Upper lobe of right lung (tissue), 1 donor: ENCODE measurements at places on chromosomes 2 and 18.

DNA sequence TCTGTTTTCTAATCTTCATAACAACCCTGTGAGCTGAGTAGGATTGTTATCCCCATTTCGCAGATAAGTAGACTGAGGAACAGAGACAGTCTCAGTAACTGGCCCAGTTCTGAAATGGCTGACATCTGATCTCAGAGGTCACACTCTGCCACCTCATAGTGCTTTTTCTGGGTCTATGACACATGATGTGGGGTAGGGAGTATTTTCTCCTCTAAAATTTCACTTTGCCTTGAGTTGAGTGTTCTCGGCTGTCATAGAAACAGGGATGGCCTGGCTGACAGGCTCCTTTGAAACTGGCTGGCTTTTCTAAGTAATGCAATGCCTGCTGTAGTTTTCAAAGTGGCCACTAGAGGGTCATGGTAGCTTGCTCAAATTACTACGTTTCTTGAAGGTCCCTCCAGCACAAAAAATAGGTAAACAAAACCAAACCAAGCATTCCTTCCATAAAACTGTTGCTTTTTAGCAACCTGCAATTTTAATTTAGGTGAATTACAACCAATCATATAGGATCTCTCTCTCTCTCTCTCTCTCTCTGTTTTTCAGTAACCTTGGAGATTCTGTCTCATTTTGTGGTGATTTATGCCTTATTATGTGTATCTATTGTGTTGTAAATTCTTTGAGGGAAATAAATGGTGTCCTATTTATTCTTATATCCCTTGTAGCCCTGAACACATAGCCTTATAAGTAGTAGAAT, 84.2 kb upstream of the TTN start:
- DNase-seq, result no peak

DNA sequence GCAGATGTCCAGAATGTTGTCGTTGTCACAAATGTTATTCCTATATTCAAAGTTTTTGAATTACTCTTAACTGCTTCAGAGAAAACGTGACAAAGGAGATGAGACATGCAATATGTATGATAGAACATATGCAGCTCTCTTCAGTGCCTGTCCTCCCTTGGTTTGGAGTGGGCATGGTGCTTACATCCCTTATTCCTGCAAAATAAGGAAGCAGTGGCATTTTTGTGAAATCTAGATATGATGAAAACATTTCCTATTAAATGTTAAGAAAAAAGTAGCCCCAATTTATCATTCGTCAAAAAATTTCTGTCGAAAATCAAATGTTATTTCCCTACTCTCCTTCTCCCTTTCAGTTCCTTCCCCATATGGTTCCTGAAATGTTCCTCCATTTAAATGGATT, 457.5 kb upstream of the FANCL start:
- DNase-seq, result no peak

- DNase-seq, result no peak
Measured at GRCh38 chr2:214328941-214329340, 81.9 kb upstream of the VWC2L start.

DNA sequence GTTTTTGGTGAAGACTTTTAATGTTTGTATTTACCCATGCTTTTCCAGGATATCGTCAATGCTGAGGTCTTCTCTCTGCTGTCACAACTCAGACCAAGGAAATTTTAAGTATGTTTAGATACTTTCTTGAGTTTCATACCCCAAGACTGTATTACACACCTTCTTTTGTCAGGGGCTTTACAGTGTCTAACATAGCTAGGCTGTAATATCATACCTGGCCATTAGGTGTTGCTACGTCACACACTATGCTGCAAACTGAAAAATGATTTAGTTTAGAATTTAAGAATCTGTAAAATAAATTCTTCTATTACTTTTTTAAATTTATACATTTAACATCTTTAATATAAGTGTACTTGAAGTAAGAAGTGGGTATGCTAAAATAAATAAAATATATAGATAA, 358.4 kb upstream of the NRP2 start:
- DNase-seq, result no peak

DNA sequence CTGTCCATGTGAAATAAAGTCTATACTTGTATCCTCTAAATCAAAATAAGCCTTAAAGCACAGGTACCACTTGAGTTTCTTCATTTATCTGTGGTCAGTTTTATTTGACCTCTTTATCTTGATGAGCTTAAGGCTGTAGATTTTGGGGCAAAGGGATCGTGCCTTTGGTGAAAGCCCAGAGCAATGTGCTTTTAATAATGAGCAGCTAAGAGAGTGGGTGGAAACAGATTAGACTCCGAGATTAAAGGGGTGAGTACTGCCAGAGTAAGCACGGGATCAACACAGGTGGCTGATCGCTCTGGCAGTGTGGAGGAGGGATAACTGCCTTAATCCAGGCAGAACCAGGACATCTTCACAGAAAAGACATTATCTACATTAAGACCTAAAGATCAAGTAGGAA, 280.4 kb downstream of the TDRD15 start:
- DNase-seq, result no peak

DNA sequence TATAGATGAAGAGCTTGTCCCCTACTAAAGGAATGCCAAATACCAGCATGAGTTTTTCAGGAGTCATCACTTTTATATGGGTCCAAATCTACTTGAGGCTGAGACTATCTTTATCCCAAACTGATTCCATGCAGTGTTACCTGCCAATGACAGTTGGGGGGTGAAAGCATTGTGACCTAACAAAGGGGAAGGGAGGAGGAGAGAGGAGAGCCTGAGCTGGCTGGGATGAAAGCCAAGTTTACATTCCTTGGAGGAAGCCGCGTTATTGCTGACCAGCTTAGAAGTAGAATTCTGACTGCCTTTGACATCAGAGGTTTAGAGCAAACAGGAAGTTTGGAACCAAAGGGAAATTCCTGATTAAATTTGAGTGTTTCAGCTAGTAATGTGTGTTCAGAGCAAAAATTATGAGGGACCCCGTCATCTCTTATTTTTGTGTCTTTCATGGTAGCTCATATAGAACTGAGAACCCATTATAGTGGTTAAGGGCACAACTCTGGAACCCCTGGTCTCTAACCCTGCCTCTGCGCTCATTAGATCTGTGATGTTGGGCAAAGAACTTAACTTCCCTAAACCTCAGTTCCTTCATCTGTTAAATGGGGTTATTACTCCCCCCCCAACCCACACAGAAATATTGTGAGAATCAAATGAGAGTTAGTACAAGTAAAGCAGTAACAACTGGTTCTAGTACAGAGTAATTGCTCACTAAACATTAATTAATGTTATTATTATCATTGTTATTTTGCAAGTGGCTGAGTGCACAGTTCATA, 199.3 kb upstream of the EPAS1 start:
- DNase-seq, result no peak

DNA sequence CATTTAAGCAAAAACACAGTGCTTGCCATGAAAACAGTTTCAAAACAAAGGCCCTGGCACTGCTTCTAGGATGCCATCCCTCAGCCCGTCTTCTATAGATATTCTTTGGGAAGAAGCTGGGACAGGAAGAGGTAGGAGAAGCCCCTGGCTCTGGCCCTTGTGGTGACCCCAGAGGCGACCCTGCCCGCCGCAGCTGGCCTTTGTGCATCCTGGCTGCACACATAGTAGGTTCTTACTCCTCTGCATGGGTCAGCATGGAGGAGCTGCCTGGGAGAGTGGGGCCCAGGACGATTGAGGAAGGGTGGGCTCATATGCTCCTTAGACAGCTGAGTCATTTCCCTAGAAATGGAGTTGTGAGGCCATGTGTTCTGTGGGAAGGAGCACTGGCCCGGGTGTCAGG, 44.4 kb upstream of the OTOF start:
- DNase-seq, result peak; percentile 21

GRCh38 chr2:170862286-170862902, 45.7 kb downstream of the GAD1 start:
- no peak for DNase-seq

DNA sequence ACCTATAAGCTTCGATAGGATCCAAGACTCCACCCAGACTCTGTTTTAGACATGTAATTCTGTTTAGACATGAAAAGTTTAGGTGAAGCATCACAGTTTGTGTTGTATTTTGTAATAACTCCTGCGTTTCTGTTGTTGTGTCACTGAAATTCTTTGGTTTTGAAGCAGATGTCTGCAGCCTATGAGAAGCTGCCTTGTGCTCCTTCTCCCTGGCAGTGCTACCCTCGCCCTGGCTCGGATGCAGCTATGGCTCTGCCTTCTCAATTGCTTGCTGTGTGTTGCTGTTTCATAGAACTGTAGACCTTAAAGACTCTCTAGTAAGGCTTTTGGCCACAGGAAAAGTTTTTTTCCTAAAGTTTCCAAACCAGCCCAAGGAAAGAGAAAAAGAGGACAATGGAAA, 40.2 kb upstream of the ZNF638 start:
- no peak for DNase-seq

DNA sequence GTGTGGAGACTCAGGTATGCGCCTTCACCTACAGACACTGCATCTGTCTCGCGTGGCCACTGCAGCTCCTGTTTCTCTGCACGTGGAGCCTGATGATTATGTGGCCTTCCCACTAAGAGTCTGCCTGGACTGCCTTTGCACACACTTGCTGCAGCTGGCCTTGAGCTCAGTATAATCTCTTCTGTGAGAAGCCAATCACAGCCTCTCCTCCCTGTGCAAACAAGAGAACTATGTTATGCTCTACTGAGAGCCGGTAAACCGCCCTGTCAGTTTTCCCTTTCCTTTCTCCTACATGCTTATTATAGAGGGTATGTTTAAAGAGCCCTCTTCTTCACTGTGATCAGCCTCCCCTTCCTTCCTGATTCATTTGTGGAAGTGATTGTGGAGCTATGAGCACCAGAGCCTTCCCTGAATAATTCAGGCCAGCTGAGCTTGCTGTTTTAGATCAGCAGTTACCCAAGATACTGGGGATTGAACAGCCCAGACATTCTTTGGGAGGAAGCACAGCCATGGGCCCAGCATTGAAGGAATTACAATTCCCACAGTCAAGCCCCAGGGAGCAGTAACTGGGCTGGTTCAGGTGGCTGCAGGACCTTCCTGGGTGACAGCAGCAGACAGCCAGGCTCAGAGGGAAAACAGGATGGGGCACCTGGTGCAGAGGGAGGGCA, 3.7 kb upstream of the TGFA start:
- DNase-seq, result no peak

DNA sequence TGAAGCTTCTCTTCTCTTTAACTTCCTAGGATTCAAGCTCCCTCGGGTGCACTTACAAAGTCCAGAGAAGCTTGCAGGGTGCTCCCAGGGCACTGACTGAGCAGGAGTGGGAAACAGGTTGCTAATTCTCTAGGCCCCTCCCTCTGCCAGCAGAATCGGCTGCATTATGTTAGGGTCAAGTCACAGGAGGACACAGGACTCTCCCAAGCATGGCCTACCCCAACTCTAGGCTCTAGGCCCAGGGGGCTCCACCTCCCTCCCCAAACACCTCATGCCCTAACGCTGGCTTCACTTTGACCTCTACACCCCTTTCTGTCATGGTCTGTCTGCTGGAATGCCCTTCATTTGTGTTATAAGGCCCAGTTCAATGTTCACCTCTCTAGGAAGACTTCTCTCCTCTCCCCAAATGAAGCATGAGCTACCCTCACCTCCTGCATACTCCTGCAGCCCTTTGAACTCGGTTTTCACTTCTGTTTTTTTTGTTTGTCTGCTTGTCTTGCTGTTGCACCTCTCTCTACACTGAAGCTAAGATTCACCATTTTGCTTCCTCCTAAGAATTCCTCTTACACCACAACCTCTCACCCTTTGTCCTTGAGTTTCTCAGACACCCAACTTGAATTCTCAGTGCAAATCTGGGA, 521.8 kb upstream of the ID2 start:
- no peak for DNase-seq

- DNase-seq, result no peak
Measured at GRCh38 chr18:51506811-51507210, 309.3 kb upstream of the MEX3C start.

DNA sequence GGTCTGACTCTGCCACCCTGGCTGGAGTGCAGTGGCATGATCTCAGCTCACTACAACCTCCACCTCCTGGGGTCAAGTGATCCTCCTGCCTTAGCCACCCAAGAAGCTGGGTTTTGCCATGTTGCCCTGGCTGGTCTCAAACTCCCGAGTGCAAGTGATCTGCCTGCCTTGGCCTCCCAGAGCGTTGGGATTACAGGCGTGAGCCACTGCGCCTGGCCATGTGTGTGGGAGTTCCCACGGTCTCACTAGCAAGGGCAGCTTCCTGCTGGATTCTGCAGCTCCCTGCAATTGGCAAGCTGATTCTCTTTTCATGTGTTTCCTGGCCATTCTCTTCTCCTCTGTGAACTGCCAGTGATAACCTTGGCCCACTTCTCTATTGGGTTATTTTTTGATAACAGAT, 84.0 kb downstream of the USP40 start:
- DNase-seq, result peak; percentile 64

DNA sequence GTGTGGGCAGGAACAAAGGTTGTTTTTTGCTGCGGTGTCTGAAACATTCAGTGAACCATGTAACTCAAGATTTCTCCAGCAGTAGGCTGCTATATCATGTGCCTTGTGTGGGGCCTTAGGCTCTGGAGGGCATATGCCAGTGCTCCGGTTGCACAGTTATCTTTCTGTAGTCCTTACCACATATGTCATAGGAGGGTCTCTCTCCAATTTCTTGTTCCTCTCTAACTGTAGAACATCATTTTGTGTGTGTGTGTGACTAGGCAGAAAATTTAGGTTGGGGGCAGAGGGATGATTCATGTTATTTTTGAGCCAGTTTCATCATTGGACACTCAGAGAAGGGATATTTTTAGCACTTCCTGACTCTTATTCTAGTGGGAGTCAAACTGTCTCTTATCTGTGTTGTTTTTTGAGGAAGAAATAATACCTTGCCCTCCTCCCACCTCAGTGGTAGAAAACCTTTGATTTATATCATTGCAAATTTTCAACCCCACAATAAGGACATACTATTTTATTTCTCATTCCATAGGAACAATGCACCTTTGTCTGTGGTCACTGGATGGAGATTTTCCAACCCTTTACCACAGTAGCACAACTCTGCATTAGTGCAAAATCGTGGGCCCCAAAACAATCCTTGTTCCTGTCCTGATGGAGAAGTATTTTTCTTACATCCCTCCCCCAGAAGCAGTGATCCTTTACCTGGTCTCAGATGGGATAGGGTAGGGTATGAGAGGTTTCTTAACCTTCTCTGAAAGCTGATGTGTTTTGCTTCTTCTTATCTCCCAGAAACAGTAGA, 113.9 kb downstream of the CCDC74A start:
- no peak for DNase-seq

- no peak for DNase-seq
Measured at GRCh38 chr2:27854229-27854862, 35.8 kb downstream of the RBKS start.

GRCh38 chr2:118222273-118222594, 134.0 kb downstream of the INSIG2 start:
- DNase-seq, result no peak

GRCh38 chr2:121969166-121969565, 213.7 kb downstream of the TSN start:
- no peak for DNase-seq

- DNase-seq, result no peak
Measured at GRCh38 chr2:31297751-31298150, 63.8 kb downstream of the EHD3 start.

GRCh38 chr2:160270571-160271113, 70.6 kb upstream of the ITGB6 start:
- peak; percentile 70 for DNase-seq

GRCh38 chr2:200901459-200902072, 12.4 kb downstream of the NIF3L1 start:
- DNase-seq, result no peak
